ENCODE measurements at places on chromosomes 5 and 9.

GRCh38 chr5:167998148-167998767 is 293.2 kb upstream of the WWC1 start:
- DNase-seq = no peak
- no peaks in the 10 kb centered on the region for H3K27me3 ChIP-seq
- H3K27ac ChIP-seq = no peak overlapping the region
- H3K4me3 ChIP-seq = no peak overlapping the region

- peaks cover 46% of the 10 kb centered on the region for H3K36me3 ChIP-seq
- no peaks in the 10 kb centered on the region for H3K27me3 ChIP-seq
- H3K4me3 ChIP-seq = no peak overlapping the region
- no peak overlapping the region for H3K27ac ChIP-seq
- H3K4me1 ChIP-seq = peaks cover 45% of the 10 kb centered on the region
Measured at GRCh38 chr9:137648396-137648795, 29.6 kb downstream of the EHMT1 start.

- H3K4me1 ChIP-seq = peaks cover 79% of the 10 kb centered on the region
- no peak overlapping the region for H3K27ac ChIP-seq
Measured at GRCh38 chr5:142828797-142829535, 58.8 kb downstream of the ARHGAP26 start.

DNA sequence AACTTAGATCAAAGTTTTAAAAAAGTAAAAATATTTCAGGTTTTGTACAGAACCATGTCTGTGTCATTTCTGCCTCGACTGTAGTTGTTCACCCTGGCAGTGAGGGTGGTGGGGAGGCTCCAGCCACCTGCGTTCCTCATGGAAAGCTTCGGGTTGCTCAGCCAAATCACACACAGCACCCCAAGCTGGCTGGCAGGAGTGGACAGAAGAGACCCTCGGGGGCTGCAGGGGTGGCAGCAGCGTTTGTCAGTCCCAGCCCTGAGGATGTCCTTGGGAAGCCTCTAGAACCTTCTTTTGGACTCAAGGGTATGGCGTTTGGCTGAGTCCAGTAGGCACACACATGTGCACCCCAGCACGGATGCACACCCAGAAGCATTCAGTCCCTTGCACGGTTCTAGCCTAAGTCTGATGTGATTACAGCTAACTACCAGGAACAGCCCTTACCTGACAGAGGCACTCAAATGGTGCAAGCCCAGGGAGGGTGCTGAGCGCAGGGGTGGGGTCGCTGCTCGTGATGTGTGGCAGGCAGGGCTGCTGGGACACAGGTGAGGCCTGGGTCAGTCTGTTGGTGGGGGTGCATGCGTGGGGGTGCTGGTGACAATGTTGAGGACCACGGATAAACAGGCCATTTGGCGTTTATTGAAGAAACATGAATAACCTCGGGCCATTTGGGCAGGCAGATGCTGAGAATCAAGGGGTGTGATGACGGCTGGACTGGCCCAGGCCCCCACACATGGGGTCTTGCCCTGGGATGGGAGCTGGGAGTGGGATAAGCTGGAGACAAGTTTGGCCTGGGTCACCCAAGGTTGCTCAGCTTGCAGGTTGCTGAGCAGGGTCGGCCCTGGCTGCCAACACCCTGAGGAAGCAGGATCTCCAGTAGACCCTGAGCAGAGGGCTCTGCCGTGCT is 103.4 kb downstream of the PHF2 start:
- H3K27ac ChIP-seq = no peak overlapping the region
- H3K27me3 ChIP-seq = no peaks in the 10 kb centered on the region
- H3K36me3 ChIP-seq = peaks cover 9% of the 10 kb centered on the region
- no peak overlapping the region for H3K4me3 ChIP-seq

DNA sequence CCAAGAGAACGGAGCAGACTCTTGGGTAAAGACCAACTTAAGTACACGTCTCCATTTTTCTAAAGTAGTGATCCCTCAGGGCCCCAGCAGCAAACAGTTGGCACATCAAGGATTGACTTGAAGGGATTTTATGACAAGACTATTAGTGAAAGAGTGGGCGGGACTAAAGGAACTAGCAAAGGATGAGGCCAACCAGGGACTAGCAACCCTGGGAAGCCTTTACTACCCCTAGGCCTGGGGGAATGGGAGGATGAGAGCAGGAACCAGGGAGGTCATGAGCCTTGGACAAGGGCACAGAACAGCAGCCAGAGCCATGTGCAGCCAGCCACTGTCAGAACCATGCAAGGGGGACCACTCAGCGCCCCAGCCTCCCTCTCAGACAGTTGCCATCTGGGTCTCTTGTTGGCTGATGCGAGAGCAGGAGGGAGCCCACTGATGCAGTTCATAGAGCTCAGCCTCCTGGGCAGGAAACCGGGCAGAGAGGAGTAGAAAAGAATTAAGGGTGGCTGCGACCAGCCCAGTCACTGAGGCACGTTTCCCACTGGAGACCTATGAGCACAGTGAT is 28.1 kb downstream of the TGFBI start:
- no peaks in the 10 kb centered on the region for H3K27me3 ChIP-seq
- no peak for DNase-seq
- no peak overlapping the region for H3K4me3 ChIP-seq

DNA sequence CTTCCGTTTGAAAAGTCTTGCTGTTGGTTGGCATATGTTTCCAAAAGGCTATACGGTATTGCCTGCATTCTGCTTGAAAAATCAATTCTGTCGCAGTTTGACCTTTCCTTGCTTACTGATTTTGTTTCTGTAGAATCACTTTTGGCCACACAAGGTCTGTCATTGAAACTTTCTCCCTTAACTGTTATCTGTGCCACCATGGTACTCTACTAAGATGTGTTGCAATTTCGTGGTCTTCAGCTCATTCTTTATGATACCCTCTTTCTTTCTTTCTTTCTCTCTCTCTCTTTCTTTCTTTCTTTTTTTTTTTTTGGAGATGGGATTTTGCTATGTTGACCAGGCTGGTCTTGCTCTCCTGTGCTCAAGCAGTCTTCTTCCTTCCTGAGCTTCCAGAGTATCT is 4.5 kb downstream of the OSTF1 start:
- peaks cover 61% of the 10 kb centered on the region for H3K4me1 ChIP-seq
- peak overlapping the region; percentile 60 for H3K27ac ChIP-seq
- no peak for DNase-seq
- H3K36me3 ChIP-seq = peaks cover 4% of the 10 kb centered on the region

DNA sequence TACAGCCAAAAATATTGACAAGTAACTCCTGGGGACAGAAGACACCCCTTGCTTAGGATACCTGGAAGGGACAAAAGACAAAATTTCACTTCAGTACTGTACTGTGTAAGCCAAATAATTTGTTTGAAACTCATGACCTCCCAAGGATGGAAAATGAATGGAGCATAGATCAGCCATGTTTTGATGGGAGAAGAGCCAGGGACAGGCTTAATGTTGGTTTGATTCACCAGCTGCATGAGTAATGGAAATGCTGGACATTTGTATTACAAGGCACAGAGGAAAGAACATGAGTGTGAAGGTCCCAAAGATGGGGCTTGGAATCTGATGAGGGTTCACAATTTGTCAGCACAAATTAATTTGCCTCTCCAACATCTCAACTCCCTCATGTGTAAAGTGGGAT is 122.8 kb downstream of the ENC1 start:
- peaks cover 9% of the 10 kb centered on the region for H3K27me3 ChIP-seq
- H3K36me3 ChIP-seq = no peaks in the 10 kb centered on the region
- H3K27ac ChIP-seq = no peak overlapping the region
- DNase-seq = no peak
- no peak overlapping the region for H3K4me3 ChIP-seq

DNA sequence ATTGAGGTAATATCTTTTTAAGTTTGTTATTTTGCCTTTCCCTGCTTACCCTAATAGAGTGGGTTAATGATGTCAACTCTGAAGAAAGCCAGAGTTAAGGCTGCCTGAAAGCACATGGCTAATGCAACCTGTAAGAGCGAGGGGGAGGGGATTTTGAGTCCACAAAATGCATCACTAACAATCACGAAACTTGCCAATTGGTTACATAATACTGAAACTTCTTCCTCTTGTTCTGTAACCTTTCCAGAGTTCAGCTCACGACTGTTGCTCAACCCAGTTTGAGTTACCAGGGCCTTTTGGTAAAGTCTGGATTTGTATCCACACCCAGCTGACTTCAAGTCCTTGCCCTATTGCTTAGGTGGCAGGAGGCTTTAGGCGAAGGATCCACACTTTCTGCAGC is 308.8 kb downstream of the EFNA5 start:
- H3K36me3 ChIP-seq = no peaks in the 10 kb centered on the region
- no peak for DNase-seq
- H3K27me3 ChIP-seq = peaks cover 4% of the 10 kb centered on the region
- no peak overlapping the region for H3K27ac ChIP-seq
- peaks cover 6% of the 10 kb centered on the region for H3K4me1 ChIP-seq

Measured in activated CD8-positive, alpha-beta T cell treated with anti-CD3 and anti-CD28 coated beads for 36 hours (primary cell).